Fibroblast of pulmonary artery (primary cell): ENCODE measurements at places on chromosomes 5 and 9.
A peak's percentile ranks its signal among the peaks of the same experiment; 100 is the strongest.

DNA sequence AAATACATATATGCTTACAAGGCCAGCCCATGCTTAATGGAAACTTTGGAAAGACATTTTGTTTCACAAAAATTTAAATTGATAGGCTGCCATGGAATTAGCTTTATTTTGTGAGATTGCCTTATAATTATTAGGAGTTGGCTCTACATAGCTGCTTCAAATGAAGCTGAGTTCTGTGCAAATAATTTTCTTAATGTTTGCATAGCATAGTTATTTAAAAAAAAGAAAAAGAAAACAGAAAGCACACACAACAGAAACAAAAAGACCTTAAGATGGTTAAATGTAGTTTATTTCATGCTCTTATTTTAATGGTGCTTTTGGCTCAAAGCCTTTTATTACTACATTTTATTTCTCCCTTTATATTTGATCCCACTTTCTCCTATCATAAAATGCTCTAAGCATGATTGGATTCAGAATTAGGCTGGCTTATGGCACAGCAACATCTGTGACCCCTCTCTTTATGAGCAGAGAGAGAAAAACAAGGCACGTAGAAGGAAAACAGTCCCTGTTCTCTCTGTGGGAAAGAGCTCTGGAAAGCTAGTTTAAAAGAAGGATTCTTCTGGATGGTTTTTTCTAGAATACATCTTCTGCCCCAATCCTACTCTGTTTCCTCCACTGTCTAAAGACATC lies 530.5 kb downstream of the NTRK2 start:
- no peak for DNase-seq

GRCh38 chr5:93433422-93433821 lies 147.6 kb downstream of the NR2F1-AS1 start:
- DNase-seq: peak; percentile 96

- DNase-seq: peak; percentile 3
Measured at GRCh38 chr5:6372251-6373080, 5.9 kb downstream of the MED10 start.

DNA sequence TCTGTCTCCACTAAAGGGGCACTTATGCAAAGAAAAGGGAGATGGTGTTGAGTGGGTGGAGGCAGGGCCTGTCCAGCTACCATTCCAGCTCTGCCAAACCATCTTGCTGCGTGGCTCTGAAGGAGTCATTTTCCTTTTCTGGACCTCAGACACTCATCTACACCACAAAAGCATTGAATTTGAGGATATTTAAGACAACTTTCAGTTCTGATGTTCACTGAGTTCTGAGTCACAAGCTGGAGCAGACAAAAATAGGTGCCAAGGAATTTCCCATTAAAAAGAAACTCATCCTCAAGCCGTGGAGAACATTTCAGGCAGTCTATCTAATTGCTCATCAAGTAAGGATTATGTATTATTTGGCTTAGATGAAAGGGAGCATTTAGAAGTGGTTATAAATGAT lies 195.0 kb upstream of the TBC1D2 start:
- peak; percentile 19 for DNase-seq

GRCh38 chr5:122179701-122180100 lies 50.4 kb downstream of the ZNF474 start:
- no peak for DNase-seq

DNA sequence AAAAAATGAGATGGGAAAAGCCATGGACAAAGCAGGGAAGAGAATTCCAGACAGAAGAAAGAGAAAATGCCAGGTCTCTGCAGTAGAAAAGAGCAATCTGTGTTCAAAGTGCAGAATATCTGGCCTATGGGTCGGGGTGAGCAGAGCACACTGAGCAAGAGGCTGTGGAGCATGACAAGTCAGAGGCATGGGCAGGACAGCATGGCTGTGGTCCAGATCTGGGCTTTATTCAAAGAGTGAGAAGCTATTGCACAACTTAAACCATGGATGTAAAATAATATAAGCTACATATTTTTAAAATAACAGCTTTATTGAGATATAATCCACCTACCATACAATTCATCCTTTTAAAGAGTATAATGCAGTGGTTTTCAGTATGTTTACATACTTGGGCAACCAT lies 133.1 kb upstream of the SPDL1 start:
- peak; percentile 36 for DNase-seq

DNA sequence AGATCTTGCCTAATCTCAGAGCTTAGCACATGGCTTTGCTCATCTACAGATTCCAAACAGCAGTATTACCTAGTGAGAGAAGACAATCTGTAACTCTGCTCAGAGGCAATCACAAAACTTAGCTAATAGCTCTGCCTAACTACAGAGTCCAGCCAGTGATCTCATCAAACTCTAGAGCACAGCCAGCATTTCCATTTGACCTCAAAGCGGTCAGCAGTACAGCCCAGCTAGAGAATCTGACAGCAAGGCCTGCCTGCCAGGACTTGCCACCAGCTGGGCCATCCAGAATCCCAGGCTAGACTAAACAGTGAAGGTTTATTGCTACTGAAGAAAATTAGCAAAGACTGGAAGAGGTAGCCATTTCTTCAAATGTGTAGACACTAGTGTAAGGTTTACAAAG lies 217.9 kb upstream of the VLDLR start:
- no peak for DNase-seq

- no peak for DNase-seq
Measured at GRCh38 chr5:68778484-68778883, 315.3 kb upstream of the SLC30A5 start.
